ENCODE measurements at places on chromosomes 1 and 21.

DNA sequence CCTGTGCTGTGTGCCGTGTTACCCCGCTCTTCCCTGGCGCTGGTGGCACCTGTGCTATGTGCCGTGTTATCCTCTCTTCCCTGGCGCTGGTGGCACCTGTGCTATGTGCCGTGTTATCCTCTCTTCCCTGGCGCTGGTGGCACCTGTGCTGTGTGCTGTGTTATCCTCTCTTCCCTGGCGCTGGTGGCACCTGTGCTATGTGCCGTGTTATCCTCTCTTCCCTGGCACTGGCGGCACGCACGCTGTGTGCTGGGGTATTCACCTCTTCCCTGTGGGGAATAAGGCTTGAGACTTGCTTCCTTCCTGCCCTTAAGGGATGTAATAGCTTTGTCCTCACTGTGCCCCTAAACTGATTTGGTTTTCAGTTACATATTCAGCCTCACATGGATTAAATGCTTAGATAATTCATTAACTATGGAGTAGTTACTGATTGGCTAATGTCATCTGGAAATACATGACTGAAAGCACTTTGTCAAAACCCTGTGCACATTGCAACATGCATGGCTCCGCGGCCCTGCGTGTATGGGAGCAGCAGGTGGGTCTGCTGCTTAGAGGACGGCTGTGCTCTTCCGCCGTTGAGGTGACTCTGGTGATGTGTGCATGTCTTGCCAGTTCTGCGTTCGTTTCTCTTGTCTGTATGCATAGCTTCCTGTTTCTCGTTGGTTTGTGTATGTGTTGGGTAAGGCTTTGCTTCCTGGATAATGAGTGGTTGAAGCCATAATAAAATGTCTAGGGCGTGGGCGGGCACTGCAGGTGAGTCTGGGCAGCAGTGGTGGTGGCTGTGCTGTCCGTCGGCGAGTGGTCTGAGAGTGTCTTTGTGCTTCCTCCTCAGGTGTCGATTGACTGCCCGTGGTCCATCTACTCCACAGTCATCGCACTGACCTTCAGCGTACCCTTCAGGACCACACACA is 17.9 kb upstream of the PWP2 start:
- peak; percentile 46 for DNase-seq

- no peak for DNase-seq
These were observed 27.8 kb downstream of the RALGPS2 start for GRCh38 chr1:178752891-178753290.

DNA sequence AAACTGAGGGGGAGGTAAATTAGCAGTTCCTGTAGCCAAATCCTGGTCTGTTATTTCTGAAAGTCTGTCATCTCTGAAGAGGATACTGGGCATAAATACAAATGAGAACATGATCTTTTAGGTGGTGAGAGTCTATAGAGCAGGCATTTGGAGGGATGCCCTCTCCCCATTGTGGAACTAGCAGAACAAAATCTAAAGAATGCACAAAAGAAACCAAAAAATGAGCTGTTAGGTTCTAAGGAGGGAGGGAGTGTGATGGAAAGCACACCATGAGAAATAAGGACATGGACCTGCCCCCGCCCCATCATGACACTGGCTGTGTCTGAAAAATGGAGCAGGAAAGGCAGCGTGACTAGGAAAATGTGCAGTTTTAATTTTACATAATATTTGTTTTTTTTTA is 262.0 kb downstream of the KIF26B start:
- DNase-seq = no peak

GRCh38 chr1:56543783-56544612 is 35.4 kb downstream of the PLPP3 start:
- no peak for DNase-seq

GRCh38 chr1:162133566-162133965 is 64.1 kb downstream of the NOS1AP start:
- DNase-seq = no peak

- DNase-seq = no peak
These were observed 9.8 kb upstream of the USP25 start for GRCh38 chr21:15719976-15720375.

DNA sequence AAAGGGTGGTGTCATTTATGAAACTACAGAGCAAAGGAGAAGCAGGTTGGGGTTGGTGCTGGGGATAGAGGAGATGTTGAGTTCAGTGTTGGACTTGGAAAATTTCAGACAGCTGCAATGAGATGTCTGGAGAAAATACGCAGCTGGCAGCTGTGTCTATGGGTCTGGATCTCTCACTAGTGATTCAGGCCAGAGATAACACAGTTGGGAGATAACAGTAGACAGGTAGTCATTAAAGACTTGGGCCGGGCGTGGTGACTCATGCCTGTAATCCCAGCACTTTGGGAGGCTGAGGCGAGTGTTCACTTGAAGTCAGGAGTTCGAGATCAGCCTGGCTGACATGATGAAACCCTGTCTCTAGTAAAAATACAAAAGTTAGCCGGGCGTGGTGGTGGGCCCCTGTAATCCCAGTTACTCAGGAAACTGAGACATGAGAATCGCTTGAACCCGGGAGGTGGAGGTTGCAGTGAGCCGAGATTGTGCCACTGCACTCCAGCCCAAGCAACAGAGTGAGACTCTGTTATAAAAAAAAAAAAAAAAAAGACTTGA is 2.5 kb upstream of the TFAP2E start:
- no peak for DNase-seq

GRCh38 chr1:6268415-6268814 is 7.5 kb upstream of the GPR153 start:
- no peak for DNase-seq

- DNase-seq = no peak
These were observed 106.2 kb downstream of the TM2D1 start for GRCh38 chr1:61618755-61619154.

DNA sequence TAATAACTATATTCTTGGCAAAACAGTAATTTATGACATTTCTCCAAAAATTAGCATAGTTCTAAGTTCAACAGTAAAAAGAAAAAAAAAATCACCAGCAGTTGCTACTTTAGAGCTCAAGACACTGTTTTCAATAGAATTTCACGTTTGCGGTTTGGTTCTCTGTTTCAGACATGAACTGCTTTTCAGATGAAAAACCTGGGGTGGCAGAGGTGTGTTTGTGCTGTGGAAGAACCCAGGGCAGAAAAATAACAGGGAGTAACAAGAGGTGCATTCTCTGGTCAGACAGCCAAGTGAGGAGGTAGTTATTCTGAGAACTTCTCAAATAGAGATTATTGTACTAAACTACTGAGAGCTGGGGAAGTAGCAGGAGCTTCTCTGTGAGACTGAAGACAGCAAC is 9.0 kb downstream of the NRAS start:
- no peak for DNase-seq

DNA sequence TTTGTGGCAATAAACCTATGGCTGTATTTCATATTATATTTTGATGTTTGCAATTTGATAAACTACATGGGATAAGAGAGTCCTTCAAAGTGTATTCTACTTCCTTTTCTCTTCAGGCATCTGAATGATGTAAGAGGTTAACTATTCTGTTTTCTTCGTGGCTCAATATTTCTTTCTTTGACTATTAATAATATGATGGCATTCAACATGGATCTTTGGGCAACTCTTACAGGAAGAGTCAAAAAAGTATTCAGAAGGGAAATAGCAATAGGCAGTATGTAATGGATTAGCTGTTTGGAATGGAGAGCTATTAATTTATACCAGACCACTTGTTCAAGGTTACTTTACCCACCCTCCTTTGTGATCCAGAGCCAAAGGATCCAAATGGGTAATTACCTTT is 74.4 kb downstream of the HMCN1 start:
- DNase-seq = no peak

DNA sequence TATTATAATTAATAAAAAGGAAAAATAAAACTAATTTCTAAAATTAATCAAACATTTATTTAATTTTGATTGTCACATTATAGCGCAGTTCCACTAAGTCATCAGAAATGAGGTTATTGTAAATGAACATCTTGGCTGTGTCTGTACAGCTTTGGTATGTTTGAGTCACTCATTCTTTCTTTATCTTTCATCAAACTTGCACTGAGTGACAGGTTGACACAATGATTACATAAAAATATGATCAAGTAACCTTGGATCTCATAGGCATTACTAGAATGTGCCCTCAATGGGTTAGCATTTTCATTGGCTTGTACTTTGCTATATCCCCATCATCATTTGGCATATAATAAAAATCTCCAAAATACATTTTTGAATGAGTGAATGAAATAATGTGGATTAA is 1353.2 kb upstream of the ADGRL2 start:
- no peak for DNase-seq

GRCh38 chr1:3727042-3727824 is 25.0 kb upstream of the CCDC27 start:
- no peak for DNase-seq

All from T follicular helper cell (primary cell).